ENCODE measurements at places on chromosomes 2 and 18.

- peak; percentile 62 for DNase-seq
Observed at GRCh38 chr2:96527286-96528005, 9.1 kb upstream of the ARID5A start.

- DNase-seq = peak; percentile 20
Observed at GRCh38 chr2:10432311-10433181, 15.6 kb downstream of the ODC1 start.

DNA sequence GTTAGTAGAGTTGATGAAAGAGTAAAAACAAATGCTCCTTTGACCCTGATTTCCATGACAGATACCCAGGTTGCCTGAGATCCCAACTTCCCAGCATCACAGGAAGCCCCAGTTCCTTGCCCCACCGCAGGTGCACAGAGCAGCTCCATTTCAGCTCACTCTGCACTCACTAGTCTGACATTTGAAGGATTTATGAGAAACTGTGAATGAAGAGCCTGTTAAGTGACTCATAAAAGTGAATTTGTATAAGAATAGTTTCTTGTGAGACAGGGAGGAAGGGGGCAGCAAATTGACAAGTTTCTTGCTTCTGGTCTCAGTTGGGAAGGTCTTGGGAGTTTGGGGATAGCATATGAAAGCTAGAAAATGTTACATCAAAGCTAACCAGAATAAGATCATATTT lies 248.7 kb upstream of the ATP5MC3 start:
- DNase-seq = no peak

- DNase-seq = no peak
Observed at GRCh38 chr2:128004509-128004908, 23.4 kb downstream of the SAP130 start.

DNA sequence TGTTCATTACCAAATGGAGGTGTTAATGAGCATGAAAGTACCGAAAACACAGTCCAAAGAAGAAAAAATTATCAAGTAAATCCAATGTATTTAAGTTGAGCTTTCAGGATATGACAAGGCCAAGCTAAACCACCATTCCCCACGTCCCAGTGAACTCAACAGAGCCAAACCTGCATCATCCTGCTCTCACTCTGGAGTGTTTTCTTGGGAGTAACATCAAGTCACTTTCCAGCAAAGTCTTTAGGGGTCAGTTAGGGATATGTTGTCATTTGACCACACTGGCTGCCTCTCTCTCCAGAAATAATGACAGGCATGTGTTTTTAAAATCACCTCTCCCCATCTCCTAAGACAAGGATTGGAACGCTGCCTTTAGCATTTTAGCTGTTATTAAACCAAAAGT lies 140.5 kb downstream of the SRBD1 start:
- no peak for DNase-seq

- no peak for DNase-seq
Observed at GRCh38 chr18:68763083-68763482, 34.8 kb upstream of the CCDC102B start.

DNA sequence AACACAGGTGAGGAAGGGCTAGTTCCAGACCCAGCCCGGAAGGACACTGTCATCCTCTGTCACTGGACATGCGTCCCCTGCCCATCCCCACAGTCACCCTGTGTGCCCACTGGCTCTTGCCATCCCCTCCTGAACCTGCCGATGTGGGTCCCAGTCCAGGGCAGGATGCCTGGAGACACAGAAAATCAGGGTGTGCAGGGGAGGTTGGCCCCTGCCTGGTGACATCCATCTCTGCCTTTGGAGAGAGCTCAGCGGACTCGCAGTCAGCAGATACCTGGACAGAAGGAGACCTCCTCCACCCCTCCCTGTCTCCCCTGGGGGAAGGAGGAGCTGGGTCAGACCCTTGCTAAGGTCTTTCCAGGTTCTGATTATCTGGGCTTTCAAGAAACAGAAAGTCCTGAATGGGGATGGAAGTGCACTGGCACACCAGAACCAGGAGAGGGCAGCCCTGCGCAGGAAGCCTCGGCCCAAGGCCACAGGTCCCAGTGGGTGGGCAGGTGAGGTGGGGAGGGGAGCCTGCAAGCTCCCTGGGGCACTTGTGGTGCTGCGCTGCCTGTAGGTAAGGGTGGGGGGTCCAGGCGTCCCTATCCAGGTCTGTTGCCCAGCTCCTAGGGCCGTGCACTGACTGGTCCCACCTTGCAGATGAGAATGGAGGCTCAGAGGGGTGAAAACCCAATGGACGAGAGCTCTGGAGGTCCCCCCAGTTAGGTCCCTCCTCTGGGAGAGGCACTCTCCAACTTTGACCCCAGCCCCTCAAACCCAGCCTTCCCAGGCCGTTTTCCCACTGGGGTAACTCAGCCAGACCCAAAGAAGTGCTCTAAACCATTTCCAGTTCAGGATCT lies 9.7 kb upstream of the OTOS start:
- peak; percentile 22 for DNase-seq

GRCh38 chr2:205169464-205169863 lies 512.8 kb upstream of the NRP2 start:
- DNase-seq = no peak

DNA sequence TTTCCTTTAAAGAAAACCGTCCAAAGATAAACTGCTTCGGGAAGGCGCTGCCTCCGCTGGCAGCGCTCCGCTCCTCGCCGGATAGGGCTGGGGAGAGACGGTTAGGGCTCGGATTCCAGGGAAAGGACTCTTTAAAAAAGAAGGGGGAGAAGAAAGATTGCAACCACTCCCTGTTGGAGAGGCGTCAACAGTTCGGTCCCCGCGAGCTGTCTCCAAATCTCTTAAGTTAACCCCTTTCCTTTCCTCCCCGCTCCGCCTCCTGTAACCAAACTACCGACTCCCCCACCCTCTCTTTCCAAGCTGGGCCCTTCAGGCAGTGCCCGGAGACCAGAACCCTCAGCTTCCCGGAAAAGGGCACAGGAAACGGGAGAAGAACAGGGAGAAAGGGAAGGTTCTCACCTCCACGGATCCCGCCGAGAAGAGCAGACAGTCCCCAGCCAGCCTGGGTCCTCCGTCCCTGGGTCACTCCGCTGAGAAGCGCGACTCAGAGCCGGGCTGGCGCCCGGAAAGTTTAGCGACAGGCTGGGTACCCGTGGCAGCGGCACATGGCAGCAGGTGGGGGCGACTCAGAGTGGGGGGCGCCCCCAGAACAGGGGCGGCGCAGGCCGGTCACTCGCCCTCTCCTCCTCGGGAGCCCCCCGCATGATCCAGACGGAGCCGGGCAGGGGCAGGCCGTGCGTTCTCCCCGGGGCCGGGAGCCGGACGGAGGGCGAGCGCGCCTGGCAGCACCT lies 675 bp downstream of the FZD5 start:
- no peak for DNase-seq

- no peak for DNase-seq
Observed at GRCh38 chr18:72674710-72675109, 130.6 kb upstream of the CBLN2 start.

DNA sequence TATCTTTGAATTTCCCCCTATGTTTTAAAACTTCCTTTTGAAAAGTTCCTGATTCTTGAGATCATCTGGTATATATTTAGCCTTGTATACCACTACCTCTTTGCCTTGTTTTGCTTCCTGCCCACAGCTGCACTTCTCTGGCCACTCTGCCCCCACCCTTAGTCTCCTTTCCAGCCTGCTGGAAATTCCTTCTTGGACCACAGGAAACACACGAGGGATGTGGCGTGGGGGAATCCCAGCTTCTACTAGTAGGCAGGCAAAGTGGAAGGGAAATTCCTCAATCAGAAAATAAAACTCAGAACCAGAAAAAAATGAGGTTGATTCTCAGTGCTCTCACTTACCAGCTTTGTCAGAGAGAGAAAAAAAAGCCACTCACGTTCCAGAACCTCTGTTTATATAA lies 13.4 kb downstream of the IL18RAP start:
- DNase-seq = peak; percentile 30

- no peak for DNase-seq
Observed at GRCh38 chr2:64853306-64853705, 135.9 kb upstream of the SLC1A4 start.

GRCh38 chr2:48287976-48288375 lies 242.0 kb upstream of the STON1 start:
- DNase-seq = no peak

GRCh38 chr2:18614041-18614440 lies 24.7 kb upstream of the NT5C1B start:
- DNase-seq = no peak

DNA sequence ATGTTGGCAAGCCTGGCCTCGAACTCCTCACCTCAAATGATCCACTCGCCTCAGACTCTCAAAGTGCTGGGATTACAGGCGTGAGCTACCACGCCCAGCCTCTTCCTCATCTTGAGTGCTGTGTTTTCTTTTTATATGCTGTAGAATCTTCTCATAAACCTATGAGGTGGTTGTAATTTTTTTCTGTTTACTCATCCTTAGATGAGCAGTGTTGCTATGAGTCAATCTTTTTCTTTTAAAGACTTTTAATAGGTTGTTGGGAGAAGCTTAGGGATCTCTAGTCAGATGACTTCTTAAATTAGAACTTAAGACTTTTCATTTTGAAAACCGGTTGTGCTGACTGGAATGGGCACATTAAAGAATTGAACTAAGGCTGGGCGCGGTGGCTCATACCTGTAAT lies 8.7 kb upstream of the AAK1 start:
- no peak for DNase-seq

Data from CD4-positive, alpha-beta T cell treated with Interleukin-4 for 1 hour (primary cell).